ENCODE measurements at places on chromosomes 2 and 18.

DNA sequence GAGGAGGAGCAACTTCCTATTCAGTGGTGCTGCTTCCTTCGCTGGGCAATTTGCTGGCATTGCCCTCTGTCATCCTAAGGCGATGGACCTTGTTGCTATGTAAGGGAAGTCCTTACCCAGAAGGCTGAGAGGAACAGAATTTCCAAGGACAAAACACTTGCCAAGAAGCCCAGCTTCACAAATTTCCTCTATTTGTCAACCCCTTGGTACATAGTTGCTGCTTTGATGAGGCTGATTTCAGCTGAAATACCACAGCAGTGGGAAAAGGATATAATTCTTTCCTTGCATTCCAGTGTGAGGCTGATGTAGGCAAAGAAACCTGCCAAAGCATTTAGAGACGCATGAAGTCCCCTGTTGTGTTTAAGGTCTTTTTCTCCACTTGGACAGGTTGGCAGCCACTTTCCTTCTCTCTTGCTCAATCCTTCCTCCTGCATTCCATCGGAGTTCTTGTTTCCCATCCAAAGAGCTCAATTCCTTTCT, 16.4 kb upstream of the ST3GAL5 start:
- peaks cover 2% of the 10 kb centered on the region for H3K4me1 ChIP-seq
- H3K27ac ChIP-seq = no peak overlapping the region
- no peak for DNase-seq

DNA sequence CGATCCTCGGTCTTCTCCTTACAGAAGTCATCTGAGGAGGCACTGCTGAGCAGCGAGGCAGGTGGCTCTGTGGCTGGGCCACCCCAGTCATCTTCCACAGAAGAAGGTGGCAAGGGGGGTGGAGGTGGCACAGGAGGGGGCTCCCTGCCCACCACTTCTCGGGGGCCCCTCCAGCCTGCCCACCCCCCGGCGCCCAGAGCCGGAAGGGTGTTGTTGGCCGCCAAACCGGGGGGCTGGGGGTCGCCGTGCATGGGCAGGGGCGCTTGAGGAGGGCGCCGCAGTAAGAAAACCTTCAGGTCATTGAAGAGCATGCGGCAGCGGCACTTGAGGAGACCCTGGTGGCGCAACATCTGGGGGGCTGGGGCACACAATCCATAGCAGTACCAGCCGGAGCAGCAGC, 2.5 kb downstream of the MARCHF4 start:
- no peak overlapping the region for H3K27ac ChIP-seq
- H3K4me1 ChIP-seq = peaks cover 2% of the 10 kb centered on the region
- no peak overlapping the region for H3K4me3 ChIP-seq
- H3K27me3 ChIP-seq = peaks cover 80% of the 10 kb centered on the region
- no peak for DNase-seq
- H3K36me3 ChIP-seq = no peaks in the 10 kb centered on the region

GRCh38 chr2:151193576-151193975, 68.1 kb downstream of the RBM43 start:
- H3K36me3 ChIP-seq = no peaks in the 10 kb centered on the region
- no peaks in the 10 kb centered on the region for H3K27me3 ChIP-seq
- no peak for DNase-seq
- H3K4me3 ChIP-seq = no peak overlapping the region
- H3K4me1 ChIP-seq = peaks cover 1% of the 10 kb centered on the region
- H3K27ac ChIP-seq = no peak overlapping the region

DNA sequence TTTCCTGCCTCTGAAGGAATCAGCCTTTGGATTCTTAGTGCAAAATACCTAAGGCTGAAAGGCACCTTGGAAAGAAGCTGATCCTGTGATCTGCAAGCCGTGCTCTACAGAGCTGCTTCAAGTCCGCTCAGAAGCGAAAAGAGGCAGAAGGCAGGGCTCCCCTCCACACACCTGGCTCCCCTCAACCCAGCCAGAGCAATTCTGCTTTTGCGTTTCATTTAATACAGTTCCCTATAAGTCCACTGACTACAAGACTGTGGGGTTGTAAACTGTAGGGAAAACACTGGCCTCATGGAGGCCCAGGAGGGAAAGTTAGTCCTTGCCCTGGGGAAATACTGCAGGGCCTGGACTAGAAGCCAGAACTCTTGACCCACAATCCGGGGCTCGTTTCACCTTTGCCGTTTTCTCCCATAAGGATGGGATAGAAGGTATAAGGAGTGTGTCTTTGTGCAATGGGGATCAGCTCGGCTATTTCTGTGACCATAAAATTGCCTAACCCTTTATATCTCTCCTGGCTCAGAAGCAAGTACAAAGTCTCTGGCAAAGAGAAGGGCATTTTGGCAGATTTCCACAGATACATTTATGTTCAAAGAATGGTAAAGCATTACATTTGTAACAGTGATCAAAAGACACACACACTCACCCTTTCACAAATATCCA, 95.8 kb upstream of the TEX51 start:
- no peak overlapping the region for H3K4me3 ChIP-seq
- no peaks in the 10 kb centered on the region for H3K36me3 ChIP-seq
- no peak for DNase-seq
- H3K27me3 ChIP-seq = no peaks in the 10 kb centered on the region

GRCh38 chr2:152820048-152820447, 101.6 kb downstream of the ARL6IP6 start:
- no peak overlapping the region for H3K4me3 ChIP-seq
- H3K4me1 ChIP-seq = no peaks in the 10 kb centered on the region
- no peak overlapping the region for H3K27ac ChIP-seq
- H3K27me3 ChIP-seq = no peaks in the 10 kb centered on the region
- no peak for DNase-seq

DNA sequence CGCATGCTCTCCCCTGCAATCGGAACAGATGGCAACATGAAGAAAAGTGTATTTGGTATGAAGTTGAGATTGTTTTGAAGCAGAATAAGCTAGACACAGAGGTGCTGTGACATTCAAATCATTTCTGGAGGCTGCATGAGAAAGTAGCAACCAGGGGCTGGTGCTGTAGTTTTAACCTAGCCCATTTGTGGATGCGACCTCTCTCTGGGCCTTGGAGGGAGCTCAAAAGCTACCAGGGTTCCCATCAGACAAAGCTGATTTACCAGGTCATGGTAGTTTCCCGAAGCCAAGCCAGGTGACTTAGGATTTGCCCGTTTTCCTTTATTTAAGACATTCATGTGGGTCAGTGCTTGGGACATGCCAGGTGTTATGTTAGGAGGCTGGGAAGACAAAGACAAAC, 77.5 kb downstream of the CIB4 start:
- H3K27me3 ChIP-seq = peaks cover 66% of the 10 kb centered on the region
- no peak for DNase-seq
- H3K4me1 ChIP-seq = peaks cover 3% of the 10 kb centered on the region

- H3K4me1 ChIP-seq = no peaks in the 10 kb centered on the region
- H3K27me3 ChIP-seq = peaks cover 20% of the 10 kb centered on the region
- DNase-seq = no peak
- no peaks in the 10 kb centered on the region for H3K36me3 ChIP-seq
- H3K27ac ChIP-seq = no peak overlapping the region
Measured at GRCh38 chr18:61883547-61883946, 9.3 kb downstream of the RNF152 start.

- peaks cover 34% of the 10 kb centered on the region for H3K27me3 ChIP-seq
- H3K36me3 ChIP-seq = no peaks in the 10 kb centered on the region
- peak; percentile 51 for DNase-seq
- peaks cover 7% of the 10 kb centered on the region for H3K4me1 ChIP-seq
Measured at GRCh38 chr2:204177977-204178522, 241.5 kb downstream of the ICOS start.

GRCh38 chr18:49994410-49994809, 181.1 kb upstream of the ACAA2 start:
- H3K4me1 ChIP-seq = peaks cover under 1% of the 10 kb centered on the region
- H3K36me3 ChIP-seq = no peaks in the 10 kb centered on the region
- no peak overlapping the region for H3K4me3 ChIP-seq
- DNase-seq = no peak
- peaks cover 3% of the 10 kb centered on the region for H3K27me3 ChIP-seq

DNA sequence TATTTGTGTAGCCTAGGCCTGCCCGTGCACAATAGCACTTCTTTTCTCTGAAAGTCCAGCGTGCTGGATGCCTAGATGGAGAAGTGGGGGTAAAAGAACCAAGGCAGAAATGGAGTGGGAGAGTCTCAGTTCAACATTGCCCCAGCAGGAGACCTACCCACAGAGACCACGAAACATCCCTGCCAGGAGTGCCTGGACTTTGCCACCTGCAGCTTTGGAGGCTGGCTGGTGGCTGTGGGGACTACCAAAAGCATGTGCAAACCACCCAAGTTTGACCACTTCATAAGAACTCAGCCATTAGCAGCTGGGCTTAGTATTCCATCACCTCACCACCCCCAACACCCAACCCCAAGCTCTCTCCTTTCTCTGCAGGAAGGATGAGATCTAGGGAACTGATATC, 416.9 kb upstream of the ID2 start:
- no peak overlapping the region for H3K27ac ChIP-seq
- DNase-seq = no peak
- H3K4me3 ChIP-seq = no peak overlapping the region
- H3K36me3 ChIP-seq = peaks cover 3% of the 10 kb centered on the region

- no peaks in the 10 kb centered on the region for H3K36me3 ChIP-seq
- H3K4me3 ChIP-seq = no peak overlapping the region
- H3K27me3 ChIP-seq = no peaks in the 10 kb centered on the region
- no peaks in the 10 kb centered on the region for H3K4me1 ChIP-seq
Measured at GRCh38 chr2:163709270-163709669, 26.5 kb downstream of the FIGN start.

- no peaks in the 10 kb centered on the region for H3K36me3 ChIP-seq
- no peak for DNase-seq
- H3K27me3 ChIP-seq = no peaks in the 10 kb centered on the region
- no peaks in the 10 kb centered on the region for H3K4me1 ChIP-seq
- H3K4me3 ChIP-seq = no peak overlapping the region
- H3K27ac ChIP-seq = no peak overlapping the region
Measured at GRCh38 chr2:50591642-50592041, 440.3 kb downstream of the NRXN1 start.

DNA sequence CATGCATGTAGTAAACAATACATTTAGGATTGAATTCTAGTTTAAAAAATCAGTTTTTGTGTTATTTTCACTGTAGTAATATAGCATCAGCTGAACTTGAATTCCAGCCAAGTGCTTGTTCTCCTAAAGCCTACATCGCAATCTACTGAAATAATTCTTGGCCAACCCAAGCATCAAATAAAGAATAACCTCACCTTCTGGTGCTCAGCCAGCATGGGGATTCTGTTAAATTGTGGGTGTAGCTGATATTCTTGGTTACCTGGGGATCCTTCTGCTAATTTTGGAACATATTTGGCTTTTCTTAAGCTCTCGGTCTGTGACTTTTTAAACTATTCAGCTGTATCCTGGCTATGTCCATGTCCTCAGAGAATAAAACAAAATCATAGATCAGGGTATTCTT, 248.8 kb downstream of the NRXN1 start:
- H3K27me3 ChIP-seq = no peaks in the 10 kb centered on the region
- DNase-seq = no peak
- no peaks in the 10 kb centered on the region for H3K36me3 ChIP-seq
- H3K4me3 ChIP-seq = no peak overlapping the region

DNA sequence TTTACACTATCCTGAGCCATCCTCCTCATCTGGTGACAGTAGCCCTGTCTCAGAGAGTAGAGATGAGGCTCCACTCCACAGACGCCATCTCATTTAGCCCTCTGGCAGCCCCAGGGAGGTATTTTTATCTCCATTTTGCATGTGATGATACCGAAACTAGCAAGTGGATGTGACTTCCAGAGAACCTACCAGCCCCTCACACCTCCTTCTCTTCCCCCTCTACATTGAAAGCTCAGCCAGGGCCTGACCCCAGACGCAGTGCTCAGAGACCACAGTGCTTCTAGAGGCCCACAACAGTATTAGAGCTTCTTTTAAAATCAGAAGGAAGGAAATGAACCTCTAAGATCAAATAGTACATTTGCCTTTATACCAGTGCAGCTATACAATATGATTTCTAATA, 8.3 kb downstream of the GYPC start:
- H3K4me1 ChIP-seq = peaks cover 72% of the 10 kb centered on the region
- H3K27me3 ChIP-seq = no peaks in the 10 kb centered on the region
- peaks cover 59% of the 10 kb centered on the region for H3K36me3 ChIP-seq
- H3K27ac ChIP-seq = peak overlapping the region; percentile 96

GRCh38 chr2:163463411-163463810, 272.4 kb downstream of the FIGN start:
- no peak overlapping the region for H3K27ac ChIP-seq
- H3K27me3 ChIP-seq = no peaks in the 10 kb centered on the region
- H3K4me1 ChIP-seq = no peaks in the 10 kb centered on the region
- no peak for DNase-seq
- no peak overlapping the region for H3K4me3 ChIP-seq

GRCh38 chr2:167404627-167405284, 516.5 kb downstream of the XIRP2 start:
- H3K4me3 ChIP-seq = no peak overlapping the region
- no peaks in the 10 kb centered on the region for H3K36me3 ChIP-seq
- H3K27me3 ChIP-seq = no peaks in the 10 kb centered on the region

DNA sequence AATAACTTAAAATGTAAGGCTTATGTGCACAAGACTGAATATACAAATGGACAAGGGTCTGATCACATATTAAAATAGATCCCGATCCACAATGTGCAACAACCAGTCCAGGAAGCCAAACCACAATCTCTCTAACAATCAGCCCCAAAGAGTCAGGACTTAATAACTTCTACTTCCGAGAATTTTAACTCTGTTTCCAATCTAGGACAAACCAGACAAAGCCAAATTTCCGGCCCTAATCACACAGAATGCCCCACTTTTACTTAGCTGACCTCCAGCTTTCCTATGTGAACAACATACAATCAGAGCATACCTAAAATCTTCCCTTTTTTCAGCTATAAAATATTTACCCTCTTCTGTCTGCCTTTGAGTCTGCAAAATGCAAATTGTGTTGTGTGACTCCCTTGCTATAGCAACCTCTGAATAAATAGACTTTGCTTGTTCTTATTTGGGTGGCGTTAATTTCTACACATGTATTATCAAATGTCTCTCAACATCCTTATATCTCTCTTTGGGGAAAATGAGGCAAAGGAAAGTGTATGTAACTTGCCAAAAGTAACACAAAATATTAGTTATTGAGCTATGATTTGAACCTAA, 381.9 kb upstream of the MC4R start:
- DNase-seq = no peak
- no peak overlapping the region for H3K27ac ChIP-seq
- H3K36me3 ChIP-seq = no peaks in the 10 kb centered on the region
- H3K4me3 ChIP-seq = no peak overlapping the region

DNA sequence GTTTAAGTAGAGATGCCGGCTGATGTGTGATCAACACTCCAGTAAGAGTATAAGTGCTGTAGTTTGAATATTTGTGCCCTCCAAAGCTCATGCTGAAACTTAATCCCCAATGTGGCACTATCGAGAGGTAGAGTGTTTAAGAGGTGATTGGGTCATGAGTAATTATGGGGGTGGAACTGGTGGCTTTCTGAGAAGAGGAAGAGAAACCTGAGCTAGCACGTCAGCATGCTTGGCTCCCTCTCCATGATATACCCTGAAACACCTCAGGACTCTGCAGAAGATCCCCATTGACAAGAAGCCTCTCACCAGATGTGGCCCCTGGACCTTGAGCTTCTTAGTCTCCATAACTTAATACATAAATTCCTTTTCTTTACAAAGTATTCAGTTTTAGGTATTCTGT, 584.8 kb downstream of the TSN start:
- H3K27ac ChIP-seq = no peak overlapping the region
- H3K27me3 ChIP-seq = no peaks in the 10 kb centered on the region
- H3K4me3 ChIP-seq = no peak overlapping the region
- H3K4me1 ChIP-seq = no peaks in the 10 kb centered on the region
- no peaks in the 10 kb centered on the region for H3K36me3 ChIP-seq
- DNase-seq = no peak

GRCh38 chr2:124485659-124486058, 460.6 kb downstream of the CNTNAP5 start:
- no peaks in the 10 kb centered on the region for H3K27me3 ChIP-seq
- no peak for DNase-seq
- H3K27ac ChIP-seq = no peak overlapping the region
- no peaks in the 10 kb centered on the region for H3K4me1 ChIP-seq
- no peaks in the 10 kb centered on the region for H3K36me3 ChIP-seq
- H3K4me3 ChIP-seq = no peak overlapping the region

Data from T-helper 2 cell treated with Interferon-gamma antibody and Interleukin-4, amounts not matched to agents 5 μg/mL and 100 μg/mL, for 36 hours (primary cell).